Left kidney (tissue), 8 donors: ENCODE measurements at places on chromosomes 5 and 9. TPM values are rescaled to one million over a fixed set of nuclear protein-coding genes. Genes with fewer than 3 reads are reported as not detected.

Gene PPIC
- 36.3 TPM for polyA plus RNA-seq

Gene CCL28
- polyA plus RNA-seq, result 4.2 TPM

Gene GRXCR2
- polyA plus RNA-seq, result not detected

Gene POLR3G
- 4.9 TPM for polyA plus RNA-seq

Gene SPAG8
- polyA plus RNA-seq, result 10.4 TPM

Gene C8G
- 0.42 TPM for polyA plus RNA-seq

Gene CDKN2A
- 0.35 TPM for polyA plus RNA-seq

Gene DROSHA
- 115 TPM for polyA plus RNA-seq

Gene CERCAM
- 34.9 TPM for polyA plus RNA-seq

Gene JAKMIP2
- polyA plus RNA-seq, result 6.6 TPM

Gene GZMA
- 0.37 TPM for polyA plus RNA-seq

Gene C7
- 148 TPM for polyA plus RNA-seq

Gene GABRA1
- polyA plus RNA-seq, result 0.20 TPM

Gene LAMC3
- polyA plus RNA-seq, result 22.8 TPM

Gene NRARP
- polyA plus RNA-seq, result 5.1 TPM

Gene RFESD
- 5.0 TPM for polyA plus RNA-seq

GRCh38 chr9:98396656-98397055 is 141.2 kb upstream of the TBC1D2 start:
- no peak for DNase-seq

DNA sequence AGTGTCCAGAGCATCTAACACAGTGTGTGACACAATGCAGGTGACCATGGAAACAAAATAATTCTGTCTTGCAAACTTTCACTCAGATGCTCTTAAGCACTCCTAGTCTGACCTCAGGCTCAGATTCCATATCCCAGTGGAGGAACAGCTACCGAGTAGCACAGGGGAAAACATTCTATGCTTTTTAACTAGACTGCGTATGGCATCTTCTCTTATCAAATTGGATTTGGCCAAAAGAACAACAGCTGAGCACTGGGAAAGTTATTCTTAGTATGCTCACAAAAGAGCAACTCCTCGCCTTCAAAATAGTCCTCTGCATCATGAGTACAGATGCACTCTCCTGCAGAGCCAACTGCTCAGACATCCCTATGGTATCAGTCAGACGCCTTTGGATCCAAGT is 528.2 kb upstream of the DAP start:
- DNase-seq, result no peak

DNA sequence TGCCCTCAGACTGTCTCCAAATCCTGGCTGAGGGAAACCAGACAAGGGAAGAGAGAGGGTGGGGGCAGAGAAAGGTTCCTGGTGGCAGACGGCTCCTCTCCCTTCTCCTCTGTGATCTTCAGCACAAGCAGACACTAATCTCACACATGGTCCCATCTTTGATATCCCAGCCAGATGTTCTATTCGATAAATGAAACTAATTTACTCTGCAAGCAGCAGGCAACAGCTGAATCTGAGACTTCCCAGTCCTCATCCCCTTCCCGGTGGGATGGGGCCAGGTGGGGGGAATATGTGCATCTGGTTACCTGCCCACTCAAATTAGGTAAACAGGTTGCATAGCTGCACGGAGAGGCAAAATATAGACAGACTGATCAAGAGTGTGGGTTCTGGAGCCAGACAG is 208.9 kb upstream of the PANK3 start:
- no peak for DNase-seq

DNA sequence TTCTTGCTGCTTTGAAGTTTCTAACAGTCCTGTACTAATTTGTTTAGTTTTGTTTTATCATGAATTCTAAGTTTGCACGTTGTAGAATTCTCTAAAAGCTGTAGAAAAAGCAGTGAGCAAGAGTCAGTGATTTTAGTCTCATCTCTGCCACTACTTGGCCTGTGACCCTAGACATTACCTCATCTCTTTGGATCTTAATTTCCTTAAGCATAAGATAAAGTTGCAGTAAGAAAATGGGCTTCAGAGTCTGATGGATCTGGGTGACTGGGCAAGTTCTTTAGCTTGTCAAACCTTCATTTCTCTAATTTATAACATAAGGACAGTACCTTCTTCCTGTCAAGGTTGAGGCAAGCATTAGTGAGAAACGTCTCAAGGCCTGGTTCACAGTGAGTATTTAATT is 247.9 kb downstream of the DMRT2 start:
- DNase-seq, result no peak

- DNase-seq, result no peak
Measured at GRCh38 chr9:72309364-72310133, 55.5 kb downstream of the ZFAND5 start.

GRCh38 chr5:125002727-125003598 is 256.5 kb upstream of the ZNF608 start:
- DNase-seq, result no peak

- DNase-seq, result no peak
Measured at GRCh38 chr5:36881807-36882206, 5.2 kb downstream of the NIPBL start.

- no peak for DNase-seq
Measured at GRCh38 chr5:174825587-174825986, 101.2 kb downstream of the MSX2 start.

DNA sequence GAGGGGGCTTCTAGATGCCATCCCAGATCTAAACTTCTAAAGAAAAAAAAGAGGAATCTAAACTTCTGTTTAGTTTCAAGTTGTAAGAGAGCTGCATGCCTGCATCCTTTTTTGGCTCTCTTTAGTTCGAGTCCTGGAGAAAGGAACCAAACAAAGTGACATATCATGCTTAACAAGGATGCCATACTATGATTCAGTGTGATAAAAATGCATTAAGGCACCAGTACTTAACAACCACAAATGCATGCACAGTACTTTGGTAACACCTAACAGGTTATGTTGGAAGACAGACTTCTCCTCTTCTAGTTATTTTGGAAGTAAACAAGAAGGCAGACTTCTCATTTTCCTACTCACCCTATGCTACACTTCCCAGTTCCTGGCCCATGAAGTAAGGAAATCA is 27.3 kb downstream of the NME5 start:
- no peak for DNase-seq

DNA sequence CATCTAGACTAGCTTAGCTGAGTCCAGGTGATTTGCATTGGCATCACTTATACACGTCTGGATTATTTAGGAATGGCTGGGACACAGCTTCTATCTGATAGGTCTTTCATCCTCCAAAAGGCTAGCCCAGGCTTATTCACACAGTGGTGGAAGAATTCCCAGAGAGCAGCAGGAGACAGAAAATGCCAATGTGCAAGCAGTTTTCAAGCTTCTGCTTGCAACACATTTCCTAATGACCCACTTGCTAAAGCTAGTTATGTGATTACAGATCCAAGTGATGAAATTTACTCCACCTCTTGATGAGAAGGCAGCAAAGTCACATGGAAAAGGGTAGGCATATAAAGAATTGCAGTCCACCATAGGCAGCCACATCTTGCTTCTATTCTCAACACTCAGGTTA is 44.2 kb upstream of the MAST4 start:
- no peak for DNase-seq

- DNase-seq, result no peak
Measured at GRCh38 chr5:1815071-1815786, 14.0 kb downstream of the NDUFS6 start.

DNA sequence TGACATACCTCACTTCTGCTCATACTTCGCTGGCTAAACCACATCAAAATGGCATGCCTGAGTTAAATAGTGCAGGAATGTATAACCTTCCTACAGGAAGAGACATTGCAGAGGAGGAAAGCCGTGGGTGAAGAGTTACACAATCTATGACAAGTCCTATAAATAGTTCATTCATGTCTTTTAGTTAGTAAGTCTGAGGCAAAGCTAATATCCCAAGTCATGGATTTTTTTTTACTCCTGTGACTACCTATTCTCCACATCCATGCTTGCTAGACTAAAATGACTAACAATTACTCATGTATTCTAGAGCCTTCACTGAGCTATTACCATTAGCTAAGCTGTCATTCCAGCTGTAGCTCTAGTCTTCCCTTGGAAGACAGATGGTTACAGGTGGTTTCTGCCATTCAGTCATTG is 391.3 kb downstream of the NR2F1-AS1 start:
- no peak for DNase-seq

GRCh38 chr9:131287359-131287758 is 2.2 kb upstream of the PLPP7 start:
- DNase-seq, result no peak

- DNase-seq, result no peak
Measured at GRCh38 chr5:6703806-6704205, 9.4 kb upstream of the TENT4A start.

DNA sequence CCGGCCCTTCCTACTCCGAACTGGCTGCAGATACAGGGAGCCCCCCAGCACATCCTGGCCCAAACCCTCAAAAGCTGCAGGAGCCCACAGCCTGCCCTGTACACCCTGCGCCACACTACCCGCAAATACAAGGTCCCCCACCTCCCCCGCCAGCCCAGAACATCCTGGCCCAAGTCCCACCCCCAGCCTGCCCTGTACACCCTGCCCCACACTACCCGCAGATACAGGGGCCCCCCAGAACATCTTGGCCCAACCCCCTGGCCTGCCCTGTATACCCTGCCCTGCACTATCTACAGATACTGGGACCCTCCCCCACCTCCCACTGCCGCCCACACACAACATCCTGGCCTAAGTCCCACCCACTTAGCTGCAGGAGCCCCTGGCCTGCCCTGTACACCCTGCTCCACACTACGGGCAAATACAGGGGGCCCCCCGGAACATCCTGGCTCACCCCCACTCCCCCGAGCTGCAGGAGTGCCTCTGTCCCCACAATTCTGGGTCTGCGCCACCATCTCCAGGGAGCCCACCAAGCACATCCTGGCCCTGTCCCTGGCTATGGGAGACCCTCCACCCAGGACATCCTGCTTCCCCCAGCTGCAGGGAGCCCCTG is 8.3 kb downstream of the LPCAT1 start:
- DNase-seq, result no peak

DNA sequence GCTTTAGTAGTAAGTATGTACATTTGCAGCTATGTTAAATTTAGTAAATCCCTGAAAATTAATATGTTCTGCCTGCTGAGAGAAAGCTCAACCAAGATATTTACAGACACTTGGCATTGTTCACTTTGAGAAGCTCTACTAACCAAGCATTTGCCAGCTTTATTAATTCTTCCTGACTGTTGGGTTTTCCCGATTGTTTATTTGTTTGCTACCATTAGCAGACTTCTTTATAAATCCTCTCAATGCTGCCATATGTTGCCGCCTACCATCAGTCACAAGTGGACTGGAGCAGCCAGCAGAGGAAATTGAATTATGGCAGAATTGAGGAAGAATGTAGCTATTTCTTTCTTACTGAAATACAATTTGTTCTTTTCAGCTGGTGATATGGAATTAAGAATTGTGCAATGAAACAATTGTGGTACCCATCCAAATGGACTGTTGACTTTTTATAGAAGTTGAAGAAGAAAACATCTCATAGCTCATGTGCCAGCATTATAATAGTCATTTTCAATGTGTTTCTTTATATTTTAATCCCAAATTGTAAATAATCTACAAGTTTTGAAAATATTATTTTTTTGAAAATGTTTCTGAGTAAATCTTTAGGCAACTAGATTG is 588.7 kb upstream of the CDH6 start:
- no peak for DNase-seq

DNA sequence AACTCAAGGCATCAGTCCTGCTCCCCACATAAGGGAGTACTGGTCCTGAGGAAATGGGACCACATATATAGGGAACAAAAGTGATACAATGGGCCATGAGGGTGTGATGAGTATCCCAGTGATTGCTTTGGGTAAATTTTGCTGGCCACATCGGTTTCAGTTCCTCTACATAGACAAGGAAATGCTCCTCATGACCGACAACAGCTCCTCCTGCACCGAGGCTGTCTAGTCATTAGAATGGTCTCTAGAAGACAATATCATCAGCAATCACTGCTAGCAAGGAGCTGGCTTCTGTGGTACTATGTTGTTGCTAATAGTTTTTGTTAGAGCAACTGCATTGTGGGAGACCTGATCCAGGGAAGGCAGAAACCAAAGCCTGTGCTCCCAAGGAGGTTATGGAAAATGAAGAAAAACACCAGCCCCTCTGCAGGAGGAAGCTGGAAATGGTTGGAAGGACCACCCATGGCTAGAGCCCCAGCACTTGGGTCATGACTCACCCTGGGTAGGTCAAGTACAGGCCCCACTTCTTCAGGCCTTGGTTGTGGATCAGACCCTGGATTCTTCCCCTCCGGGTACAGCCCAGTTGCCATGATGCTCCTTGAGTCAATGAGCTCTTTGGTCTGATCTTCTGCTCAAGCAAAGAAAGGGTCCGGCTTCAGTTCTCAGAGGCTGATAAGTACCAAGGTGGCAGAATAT is 3.4 kb upstream of the CTSL start:
- DNase-seq, result no peak

- no peak for DNase-seq
Measured at GRCh38 chr5:72093824-72094223, 13.5 kb upstream of the MAP1B start.

GRCh38 chr5:34524123-34524522 is 132.0 kb upstream of the RAI14 start:
- no peak for DNase-seq

GRCh38 chr5:80871541-80871961 is 88.6 kb upstream of the RASGRF2 start:
- no peak for DNase-seq

DNA sequence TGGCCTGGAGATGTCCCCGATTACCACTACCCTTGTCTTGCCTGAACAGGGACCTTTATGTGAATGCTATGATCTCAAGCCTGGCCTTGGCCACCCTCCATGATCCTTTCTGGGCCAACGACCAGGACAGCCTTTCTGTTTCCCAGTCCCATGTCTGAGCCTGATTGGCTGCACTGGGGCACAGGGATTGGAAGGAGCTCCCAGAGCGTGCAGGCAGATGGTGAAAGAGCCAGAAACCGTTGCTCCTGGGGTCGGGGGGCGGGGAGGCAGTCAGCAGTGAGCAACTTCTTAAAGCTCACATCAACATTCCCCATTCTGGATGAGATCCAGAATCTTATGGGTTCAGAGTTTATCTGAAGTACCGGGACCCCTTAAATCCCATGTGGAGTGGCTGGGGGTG is 84.4 kb downstream of the INSYN2B start:
- DNase-seq, result no peak

- no peak for DNase-seq
Measured at GRCh38 chr9:93824386-93825294, 130.5 kb downstream of the BARX1 start.

GRCh38 chr5:3596261-3596825 is 711 bp downstream of the IRX1 start:
- DNase-seq, result no peak

DNA sequence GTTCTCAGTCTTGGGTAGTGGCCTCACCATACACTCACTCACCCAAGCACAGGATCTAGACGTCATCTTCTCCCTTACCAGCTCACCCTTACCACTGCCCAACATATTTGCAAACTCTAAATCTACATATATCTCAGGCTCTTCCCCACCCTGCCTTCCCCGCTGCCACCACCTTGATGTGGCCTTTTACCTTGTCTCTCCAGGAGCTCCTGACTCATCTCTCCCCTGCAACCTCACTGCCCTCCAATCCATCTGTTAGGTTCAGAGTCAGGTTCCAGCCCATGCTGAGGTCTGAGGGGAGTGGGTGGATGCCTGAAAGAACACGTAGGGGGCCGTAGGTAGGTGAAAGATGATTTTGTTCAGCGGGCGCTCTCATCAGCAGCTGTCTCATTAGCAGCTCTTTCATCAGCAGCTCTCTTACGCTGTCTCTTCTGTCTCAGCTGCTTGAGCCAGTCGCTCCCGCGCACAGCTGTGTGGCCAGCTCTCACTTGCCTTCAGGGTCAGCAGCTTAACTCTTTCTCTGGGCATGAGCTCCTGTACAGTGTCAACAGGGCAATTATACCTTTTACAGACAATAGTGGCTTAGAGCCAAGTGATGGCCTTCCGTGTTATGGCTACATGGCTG is 23.1 kb upstream of the CKMT2 start:
- DNase-seq, result no peak

GRCh38 chr9:129343424-129344375 is 165.6 kb upstream of the IER5L start:
- DNase-seq, result no peak
